NCI-H1417 treated with DMSO at 0.1 percent for 48 hours (cell line): ENCODE measurements at places on chromosomes 5 and 9.

DNA sequence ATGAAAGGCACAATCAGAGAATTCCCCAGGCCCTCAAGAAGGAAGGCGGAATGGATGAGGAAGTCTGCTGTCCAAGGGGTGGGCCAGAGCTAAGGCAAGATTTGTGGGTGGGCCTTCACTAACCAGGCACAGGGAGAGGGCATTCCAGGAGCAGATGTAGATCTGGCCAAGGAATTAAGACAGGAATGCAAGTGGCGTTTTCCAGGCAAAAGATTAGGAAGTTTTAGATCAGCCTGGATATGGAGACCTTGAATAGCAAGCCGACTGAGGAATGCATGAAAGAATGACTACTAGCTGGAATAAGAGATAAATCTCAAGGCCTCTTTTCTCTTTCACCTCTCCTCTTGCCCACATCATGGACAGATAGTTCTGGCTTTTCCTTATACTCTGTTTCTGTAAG lies 68.5 kb downstream of the GHR start:
- no peak for DNase-seq

- no peak for DNase-seq
Measured at GRCh38 chr9:10843151-10843550, 230.3 kb upstream of the PTPRD start.

DNA sequence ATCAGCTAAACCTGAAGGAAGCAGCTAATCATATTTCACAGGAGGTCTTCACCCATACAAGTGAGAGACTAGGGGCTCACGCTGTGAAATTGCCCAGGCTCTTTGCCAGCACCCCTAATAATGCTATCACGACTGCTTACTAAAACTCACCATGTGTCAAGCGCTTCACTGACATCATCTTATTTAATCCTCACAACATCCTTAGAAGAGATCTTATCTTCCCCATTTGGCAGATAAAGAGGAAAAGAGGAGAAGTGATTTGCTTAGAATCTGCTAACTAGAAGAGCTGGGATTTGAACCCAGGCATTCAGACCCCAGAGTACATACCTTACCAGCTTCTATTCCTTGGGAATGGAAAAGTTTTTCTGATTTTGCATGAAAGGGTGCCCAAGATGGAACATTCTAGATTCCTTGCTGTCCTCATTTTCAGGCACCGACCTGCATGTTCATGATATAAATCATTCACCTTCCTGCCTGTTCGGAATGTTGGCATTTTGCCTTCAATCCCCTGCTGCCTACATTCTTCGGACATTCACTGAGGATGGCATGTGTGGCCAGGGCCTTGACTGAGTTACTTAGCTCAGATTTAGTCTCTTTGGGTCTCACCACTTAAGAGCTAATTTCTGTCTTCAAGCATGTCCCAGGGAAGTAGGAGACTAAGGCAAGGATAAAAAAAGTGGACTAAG lies 88.1 kb downstream of the SH3TC2 start:
- no peak for DNase-seq

- DNase-seq = no peak
Measured at GRCh38 chr9:115084709-115085108, 33.2 kb downstream of the TNC start.

- no peak for DNase-seq
Measured at GRCh38 chr9:115808695-115809094, 344.9 kb upstream of the PAPPA start.

- no peak for DNase-seq
Measured at GRCh38 chr9:75432386-75432785, 344.1 kb downstream of the OSTF1 start.

GRCh38 chr9:5870691-5871090 lies 20.0 kb upstream of the MLANA start:
- DNase-seq = no peak
